A172 (cell line): ENCODE measurements at places on chromosomes 3 and 15.

DNA sequence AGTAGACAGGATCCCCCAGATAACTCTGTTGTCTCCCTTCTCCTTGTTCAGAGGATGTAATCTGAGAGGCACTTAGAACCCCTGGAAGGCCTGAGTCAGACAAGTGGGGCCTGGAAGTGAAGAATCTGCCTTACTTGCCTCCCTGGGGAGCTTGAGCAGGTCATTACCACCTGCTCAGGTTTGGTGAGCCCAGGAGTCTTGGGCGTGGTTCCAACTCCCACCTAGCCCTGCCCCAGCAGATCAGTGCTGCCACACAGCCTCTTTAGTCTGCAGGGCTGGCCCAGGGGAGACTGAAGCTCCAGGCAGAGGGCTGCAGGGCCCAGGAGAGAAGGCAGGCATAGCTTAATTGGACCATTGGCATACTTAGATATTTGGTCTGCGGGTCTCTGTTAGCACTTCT, 230.0 kb downstream of the ERC2 start:
- no peak for DNase-seq

GRCh38 chr3:122233101-122233952, 49.9 kb downstream of the CASR start:
- no peak for DNase-seq

- DNase-seq = no peak
These were observed 131.2 kb upstream of the TGFBR2 start for GRCh38 chr3:30475038-30475808.

GRCh38 chr3:40055361-40055760, 246.0 kb downstream of the MYRIP start:
- no peak for DNase-seq
